ENCODE measurements at places on chromosomes 7 and 10.

- no peak for DNase-seq
Measured at GRCh38 chr7:26891400-26892350, 27.3 kb upstream of the SKAP2 start.

GRCh38 chr7:37320848-37321468, 127.7 kb downstream of the ELMO1 start:
- no peak for DNase-seq

DNA sequence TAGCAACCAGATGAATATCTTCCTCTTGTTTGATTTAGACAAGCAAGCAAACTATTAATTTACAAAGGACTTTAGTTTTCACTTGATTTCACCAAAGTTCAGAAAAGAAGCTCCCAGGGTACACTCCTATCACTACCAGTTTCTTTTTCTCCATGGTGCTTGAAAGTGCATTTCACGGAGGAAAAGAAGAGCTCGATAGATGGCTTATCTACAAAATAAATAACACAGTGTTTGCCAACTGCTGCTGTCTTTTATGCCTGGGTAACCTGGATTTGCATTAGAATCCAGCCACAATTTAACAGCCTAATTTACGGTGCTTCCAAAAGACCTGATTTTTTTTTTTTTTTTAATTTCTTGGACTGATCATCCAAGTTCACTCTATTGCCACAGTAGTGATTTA, 275.7 kb downstream of the GPR37 start:
- DNase-seq, result no peak

DNA sequence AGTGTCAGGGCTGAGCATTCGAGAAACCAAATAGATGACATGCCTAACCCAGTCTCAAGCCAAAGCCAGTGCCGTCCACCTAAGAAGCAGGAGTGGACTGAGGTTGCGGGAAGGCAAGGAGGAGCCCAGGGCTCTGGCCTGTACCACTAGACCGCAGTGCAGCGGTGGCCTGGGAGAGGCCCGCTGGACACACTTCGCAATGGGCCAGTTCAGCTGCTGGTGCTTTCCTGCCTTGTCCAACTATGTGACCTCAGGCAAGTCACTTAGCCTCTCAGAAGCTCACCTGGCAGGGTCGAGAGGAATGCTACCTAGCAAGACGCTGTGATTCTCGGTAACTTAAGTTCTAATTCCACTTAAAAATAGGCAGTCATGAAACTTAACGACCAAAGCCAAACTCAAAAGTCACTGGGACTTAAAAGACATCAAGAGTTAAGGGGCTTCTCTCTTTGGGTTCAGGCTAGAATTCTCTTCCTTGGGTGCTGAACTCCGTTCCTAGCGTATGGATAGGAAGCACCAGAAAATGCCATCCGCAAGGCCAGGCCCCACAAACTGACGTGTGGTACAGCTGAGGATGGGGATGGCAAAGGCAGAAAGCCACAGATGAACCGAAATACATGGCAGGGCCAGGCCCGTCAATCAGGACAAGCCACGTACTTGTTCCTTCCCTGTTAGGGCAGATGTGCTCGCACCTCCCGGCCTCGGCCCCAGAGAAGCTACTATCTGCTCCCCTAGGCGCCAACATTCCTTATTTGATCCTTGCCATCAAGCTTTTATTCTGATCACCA, 34.2 kb downstream of the CTBP2 start:
- DNase-seq, result no peak

- no peak for DNase-seq
Measured at GRCh38 chr10:114933588-114933987, 4.4 kb upstream of the TRUB1 start.

GRCh38 chr10:1650542-1651269, 86.6 kb downstream of the ADARB2 start:
- DNase-seq, result no peak

GRCh38 chr10:125838802-125839575, 15.6 kb downstream of the BCCIP start:
- no peak for DNase-seq

DNA sequence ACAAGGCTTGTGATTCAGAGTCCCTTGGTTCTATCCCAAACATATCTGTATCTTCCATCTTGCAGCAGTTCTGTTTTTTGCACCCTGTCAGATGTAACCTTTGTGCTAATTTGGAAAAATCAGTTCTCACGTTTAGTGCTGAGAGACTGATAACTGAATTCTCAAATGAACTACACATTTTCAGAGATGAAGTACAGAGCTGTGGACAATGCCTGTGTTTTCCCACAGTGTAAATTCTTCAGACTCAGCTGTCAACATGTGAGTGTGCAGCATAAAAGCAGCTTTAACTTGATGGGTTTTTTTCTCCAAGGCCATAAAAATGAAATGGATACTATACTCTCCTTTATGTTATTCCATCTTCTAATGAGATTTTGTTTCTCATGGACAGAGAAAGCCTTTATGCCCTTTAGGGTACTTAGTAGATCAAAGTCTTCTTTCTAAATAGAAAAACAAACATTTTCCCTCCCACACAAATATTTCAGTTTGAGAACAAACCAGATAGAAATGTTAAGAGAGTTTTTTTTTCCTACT, 150.9 kb downstream of the SEMA3A start:
- no peak for DNase-seq

- DNase-seq, result no peak
Measured at GRCh38 chr7:46707973-46708372, 786.9 kb upstream of the IGFBP3 start.

- DNase-seq, result no peak
Measured at GRCh38 chr10:18369859-18370473, 229.7 kb downstream of the CACNB2 start.

DNA sequence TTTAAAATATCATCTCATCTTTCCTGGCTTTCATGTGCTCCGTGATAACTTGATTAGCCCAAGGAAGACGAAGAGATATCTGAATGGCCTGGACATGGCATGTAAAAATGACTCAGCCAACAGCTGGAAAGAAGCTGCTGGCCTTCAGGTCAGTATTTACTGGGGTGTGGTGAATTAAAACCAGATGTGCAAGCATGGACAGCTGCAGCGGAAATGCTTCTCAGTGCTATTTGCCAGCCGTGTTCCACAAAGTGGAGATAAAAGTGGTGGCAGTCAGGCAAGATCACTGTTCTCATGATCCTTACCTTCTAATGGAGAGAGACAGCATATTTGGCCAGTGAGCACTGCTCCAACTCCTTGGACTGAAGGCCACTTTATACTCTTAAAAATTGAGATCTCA, 203.1 kb upstream of the VSTM2A start:
- no peak for DNase-seq

GRCh38 chr7:66929935-66930334, 8.9 kb downstream of the TMEM248 start:
- DNase-seq, result no peak

- DNase-seq, result no peak
Measured at GRCh38 chr10:91088300-91089140, 131.9 kb upstream of the PCGF5 start.

GRCh38 chr7:47024991-47025390, 556.9 kb downstream of the TNS3 start:
- no peak for DNase-seq

- no peak for DNase-seq
Measured at GRCh38 chr7:130433301-130433700, 7.5 kb downstream of the CEP41 start.

- DNase-seq, result no peak
Measured at GRCh38 chr7:20441346-20441745, 110.6 kb downstream of the ITGB8 start.

- no peak for DNase-seq
Measured at GRCh38 chr10:30172091-30172490, 112.7 kb upstream of the JCAD start.

GRCh38 chr7:30134611-30135300, at the start of gene MTURN:
MTURN (plus strand) TSS chr7:30134986; CDS start chr7:30135137, 151 bp downstream.
- peak; percentile 32 for DNase-seq

GRCh38 chr7:132630834-132631233, 54.6 kb upstream of the PLXNA4 start:
- no peak for DNase-seq

GRCh38 chr7:55570218-55570873, 2.0 kb downstream of the VOPP1 start:
- DNase-seq, result no peak

- DNase-seq, result no peak
Measured at GRCh38 chr7:101468546-101469275, 106.0 kb downstream of the COL26A1 start.

- no peak for DNase-seq
Measured at GRCh38 chr10:128062331-128062880, 63.8 kb downstream of the MKI67 start.

DNA sequence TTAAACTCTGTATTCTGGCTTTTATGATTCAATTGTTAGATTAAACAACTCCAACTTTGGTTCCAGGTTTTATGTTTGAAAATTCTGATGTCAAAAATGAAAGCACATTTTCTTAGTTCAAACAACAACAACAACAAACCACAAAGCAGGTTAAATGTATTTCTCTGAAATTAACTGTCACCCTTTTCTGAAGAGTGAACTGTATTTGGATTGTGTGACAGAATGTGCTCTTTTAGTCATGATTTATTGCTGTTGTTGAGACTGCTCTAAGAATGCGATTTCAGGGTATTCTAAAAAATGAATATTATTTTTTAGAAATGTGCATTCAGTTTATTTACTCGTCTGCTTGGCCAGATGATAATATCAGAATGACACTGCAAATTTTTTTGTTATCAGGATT, 144.1 kb downstream of the GNAI1 start:
- no peak for DNase-seq

GRCh38 chr7:140521421-140521820, 42.1 kb upstream of the MKRN1 start:
- DNase-seq, result no peak

DNA sequence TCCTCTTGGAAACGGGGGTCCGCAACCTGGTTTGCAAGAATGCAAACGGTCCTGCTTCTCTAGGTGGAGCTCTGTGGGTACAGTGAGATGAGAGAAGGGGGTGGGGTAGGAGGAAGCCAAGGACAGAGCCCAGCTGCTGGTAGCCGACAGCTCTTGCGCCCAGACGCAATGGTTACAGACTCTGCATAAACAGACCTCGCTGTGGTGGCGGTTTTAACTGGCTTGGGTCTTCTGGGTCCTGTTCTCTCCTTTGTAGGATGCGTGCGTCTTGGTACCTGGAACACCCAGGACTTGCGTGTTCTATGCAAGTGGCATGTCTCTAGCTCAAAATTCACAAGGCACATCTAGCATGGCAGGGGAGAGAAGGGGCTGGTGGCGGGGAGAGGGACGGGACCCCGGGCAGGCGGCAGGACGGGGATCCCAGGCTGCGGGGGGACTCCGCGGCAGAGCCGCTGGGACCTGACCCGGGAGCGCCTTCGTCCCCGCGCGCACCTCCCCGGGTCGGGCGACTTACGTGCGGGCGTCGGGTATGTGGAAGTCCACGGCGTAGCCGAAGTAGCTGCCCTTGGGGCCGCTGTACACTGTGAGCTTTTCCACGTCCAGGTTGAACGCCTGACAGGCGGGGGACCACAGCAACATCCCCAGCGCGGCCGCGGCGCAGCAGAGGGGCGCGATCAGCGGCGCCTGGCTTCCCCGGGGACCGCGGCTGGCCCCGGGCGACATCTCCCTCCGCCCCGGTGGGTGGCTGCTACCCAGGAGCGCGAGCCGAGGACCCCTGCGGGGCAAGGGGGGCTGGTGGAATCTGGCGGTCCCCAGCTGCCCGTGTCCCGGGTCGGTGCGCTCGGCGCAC, 448 bp downstream of the ITGA8 start:
- DNase-seq, result no peak

DNA sequence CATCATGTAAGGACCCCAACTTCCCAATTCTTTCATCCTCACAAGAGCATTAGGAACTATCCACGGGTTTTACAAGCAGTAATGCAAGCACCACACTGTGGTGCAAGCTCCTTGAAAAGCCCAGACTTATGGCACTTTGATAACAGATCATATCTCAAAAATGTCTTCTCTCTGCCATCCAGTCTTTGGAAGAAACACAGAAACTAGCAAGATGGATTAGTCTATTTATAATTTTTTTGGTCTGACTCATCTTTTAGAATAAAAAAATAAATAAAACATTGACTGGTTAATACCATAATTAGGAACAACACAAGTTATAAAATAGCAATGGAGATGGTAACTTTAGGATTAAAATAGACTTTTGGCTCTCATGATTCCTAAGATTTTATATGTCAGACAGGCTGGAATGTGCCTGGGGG, 49.0 kb upstream of the CALD1 start:
- no peak for DNase-seq

DNA sequence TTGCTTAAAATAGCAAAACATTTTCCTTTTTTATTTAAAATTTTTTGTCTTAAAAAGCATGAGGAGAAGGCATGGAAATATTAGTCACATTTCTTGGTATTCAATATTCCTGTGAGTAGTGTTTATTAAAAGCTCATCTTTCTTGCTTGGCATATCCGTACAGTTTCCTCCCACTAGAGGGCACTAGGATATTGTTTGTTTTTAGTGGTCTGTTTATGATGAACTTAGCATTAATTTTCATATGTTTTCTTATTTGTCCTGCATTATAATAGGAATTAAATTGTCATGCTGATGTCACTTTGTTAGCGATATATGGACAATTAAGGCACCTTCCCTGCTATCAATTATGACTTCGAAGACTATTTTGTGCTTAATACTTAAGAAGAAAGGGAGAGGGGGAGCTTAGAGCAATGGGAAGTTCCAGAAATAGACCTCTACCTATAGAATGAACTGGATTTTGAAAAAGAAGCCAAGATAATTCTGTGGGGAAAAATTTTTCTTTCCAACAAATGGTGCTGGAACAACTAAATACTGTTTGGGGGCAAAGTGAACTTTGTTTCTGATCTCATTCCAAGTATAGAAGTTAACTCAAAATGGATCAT, 91.0 kb upstream of the STRIP2 start:
- DNase-seq, result no peak

DNA sequence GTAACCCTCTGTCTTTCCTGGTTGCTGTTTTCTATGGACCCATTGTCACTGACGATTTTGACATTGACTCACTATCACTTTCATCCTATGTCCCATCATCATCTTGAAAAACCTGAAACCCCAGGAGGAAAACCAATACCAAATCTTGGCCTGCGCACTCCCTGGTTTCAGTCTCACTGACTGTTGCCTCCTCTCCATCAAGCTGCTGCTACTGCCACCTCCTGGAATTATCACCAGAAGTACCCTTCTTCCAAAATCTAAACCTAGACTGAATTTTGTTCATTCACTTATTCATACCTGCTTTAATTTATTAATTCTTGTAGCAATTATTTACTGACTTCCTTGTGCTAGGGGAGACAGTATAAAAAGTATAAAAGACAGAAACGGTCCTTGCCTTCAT, 44.5 kb upstream of the ACBD5 start:
- DNase-seq, result no peak

DNA sequence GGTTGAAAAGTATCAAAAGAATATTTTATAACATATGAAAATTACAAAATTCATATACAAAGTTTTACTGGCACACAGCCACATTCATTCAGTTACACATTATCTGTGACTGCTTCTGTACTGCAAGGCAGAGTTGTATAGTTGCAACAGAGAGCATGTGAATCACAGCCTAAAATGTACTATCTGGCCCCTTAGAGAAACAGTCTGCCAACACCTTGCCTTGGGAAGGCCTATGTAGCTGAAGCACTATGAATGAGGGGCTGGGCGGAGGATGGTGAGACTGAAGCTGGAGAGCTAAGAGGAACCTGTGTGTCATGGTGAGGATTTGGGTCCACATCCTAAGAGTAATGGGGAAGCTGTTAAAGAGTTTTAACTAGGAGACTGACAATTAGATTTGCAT, 35.7 kb downstream of the PDZD8 start:
- no peak for DNase-seq

GRCh38 chr10:118926903-118927302, 102.6 kb upstream of the NANOS1 start:
- DNase-seq, result no peak

GRCh38 chr10:109275960-109276359, 647.4 kb downstream of the XPNPEP1 start:
- no peak for DNase-seq

GRCh38 chr10:83983578-83984255, 155.6 kb upstream of the GHITM start:
- no peak for DNase-seq

Measured in pulmonary artery endothelial cell (primary cell).